ENCODE measurements at places on chromosomes 13 and 19.

DNA sequence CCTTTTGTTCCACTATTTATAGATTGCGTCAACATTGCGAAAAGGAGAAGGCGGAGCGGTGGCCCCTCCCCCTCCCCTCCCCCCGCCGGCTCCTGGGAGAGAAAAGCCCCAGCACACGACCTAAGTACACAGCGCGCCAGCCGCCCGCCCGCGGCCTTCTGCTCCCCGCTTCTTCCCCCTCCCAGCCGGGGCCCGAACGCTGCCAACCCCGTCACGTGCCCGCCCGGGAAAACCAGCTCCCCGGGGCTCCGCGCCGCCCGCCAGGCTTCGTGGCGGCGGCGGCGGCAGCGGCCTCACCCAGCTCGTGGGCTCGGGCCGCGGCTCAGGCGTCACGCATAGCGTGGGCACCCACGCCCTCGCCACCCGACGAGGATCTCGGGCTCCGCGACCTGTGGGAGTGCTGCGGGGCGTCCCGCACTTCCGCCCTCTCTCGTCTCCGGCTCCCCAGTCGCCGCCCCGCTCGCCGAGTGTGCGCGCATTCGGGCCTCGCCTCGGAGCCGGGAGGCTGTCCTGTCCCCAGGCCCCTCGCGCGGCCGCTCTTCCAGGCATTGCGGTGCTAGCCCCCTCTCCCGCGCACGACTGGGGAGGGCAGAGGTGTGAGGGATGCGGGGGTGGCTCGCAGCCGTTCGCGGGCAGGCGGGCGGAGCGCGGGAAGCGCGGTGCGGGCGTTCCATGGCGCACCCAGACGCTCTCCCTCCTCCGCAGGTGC lies 110.5 kb downstream of the KCNRG start:
- peak; percentile 96 for DNase-seq

DNA sequence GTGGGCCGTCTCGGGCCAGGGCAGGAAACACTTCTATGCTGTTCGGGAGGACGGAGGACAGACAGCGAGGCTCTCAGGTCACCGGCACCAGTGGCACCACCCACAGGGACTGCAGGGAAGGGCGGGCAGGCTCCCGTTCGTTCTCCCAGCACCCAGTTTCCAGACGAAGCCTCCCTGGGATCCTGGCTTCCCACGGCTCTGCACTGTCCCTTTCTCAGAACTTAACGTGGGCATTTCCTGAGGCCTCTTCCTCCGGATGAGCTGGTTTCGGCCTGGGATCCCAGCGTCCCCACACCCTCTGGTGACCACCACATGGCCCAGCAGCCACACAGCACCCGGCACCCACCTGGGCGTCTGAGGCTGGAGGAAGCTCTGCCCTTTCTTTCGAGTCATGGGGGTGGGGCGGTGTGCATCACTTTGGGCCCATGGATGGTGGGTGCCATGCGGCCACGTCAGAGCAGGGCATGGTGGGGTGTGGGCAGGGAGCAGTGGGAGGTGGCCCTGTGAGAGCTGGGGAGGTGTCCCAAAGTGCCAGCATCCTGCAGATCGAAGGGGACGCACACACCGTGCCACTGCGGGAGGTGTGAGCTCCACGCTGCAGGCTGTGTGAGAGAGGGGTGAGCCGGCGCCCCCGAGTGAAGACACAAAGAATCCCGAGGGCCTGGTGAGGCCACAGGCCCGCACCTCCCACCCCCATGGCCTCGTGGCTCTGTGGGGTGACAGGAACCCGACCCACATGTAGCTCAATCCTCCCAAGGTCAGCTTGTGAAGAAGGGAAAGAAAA lies 38.7 kb upstream of the GRTP1 start:
- DNase-seq = no peak

DNA sequence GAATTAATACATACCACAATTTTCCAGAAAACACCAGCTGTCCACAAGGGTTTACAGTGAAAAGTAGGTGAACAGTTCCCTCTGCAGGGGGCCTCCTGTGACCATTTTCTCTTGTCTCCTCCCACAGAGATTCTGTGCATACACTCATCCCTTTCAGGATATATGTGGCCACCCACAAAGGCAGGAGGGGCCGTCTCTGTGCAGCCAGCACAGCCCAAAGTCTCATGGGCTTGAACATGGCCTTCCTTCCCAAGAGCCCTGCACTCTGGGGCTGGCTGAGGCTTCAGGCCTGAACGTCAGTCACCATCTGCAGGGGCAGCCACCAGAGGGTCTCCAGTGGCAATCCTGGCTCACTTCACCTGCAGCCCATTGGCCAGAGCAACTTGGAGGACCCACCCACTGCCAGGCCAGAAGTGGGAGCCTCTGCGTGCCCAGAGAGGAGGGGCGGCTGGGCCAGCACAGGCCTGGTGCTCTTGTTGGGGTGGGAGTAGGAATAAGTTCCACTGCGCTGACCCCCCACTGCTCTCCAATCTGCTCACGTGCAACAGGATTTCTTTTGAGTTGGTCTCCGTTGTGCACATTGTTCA lies 25.1 kb downstream of the TMEM161A start:
- peak; percentile 20 for DNase-seq

DNA sequence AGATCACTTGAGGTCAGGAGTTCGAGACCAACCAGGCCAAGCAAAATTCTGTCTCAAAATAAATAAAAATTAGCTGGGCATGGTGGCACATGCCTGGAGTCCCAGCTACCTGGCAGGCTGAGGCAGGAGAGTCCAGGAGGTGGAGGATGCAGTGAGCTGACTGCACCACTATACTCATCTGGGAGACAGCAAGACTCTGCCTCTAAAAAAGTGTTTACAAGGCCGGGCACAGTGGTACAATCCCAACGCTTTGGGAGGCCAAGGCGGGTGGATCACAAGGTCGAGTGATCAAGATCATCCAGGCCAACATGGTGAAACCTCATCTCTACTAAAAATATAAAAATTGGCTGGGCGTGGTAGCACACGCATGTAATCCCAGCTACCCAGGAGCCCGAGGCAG lies 4.2 kb upstream of the DAPK3 start:
- DNase-seq = no peak

All from fibroblast of gingiva (primary cell).